ENCODE measurements at places on chromosomes 12 and 14.

GRCh38 chr12:108689314-108690190 is 41.8 kb downstream of the CORO1C start:
- DNase-seq = peak; percentile 84

GRCh38 chr12:99138393-99138792 is 493.3 kb downstream of the APAF1 start:
- DNase-seq = no peak

DNA sequence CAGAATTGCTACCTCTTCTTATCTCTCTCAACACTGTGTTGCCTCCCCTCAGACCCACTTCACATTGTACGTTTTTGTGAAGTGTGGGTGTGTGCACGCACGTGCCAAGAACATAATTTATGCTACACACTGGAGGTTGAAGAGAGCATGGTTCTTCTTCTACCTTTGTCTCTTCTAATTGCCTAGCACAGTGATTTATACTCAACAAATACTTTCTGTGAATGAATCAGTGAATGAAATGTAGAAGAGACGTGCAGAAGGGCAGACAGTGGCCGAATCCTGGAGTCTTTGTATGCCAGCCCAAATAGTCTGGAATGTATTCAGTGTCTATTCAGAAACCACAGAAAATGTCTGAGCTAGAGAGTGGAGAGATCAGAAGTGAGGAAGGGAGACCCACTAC is 4.6 kb upstream of the SAMD4A start:
- no peak for DNase-seq

DNA sequence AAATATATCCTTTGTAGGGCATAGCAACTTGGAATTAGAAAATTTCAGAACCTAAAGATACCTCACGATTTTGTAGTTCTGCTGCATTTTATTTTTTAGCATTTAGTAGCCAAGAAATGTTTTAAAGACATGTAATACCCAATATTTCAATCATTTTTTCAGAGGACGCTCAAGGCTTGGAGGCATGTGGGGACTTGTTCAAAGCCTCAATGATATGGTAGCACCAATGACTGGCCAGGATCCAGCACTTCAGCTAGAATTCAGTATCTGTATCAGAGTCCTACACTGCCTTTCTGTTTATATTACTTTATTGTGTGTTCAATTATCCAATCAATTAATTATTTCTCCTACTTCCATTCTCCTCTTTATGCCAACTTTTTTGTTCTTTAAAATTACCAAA is 154.8 kb upstream of the NEDD1 start:
- DNase-seq = no peak

DNA sequence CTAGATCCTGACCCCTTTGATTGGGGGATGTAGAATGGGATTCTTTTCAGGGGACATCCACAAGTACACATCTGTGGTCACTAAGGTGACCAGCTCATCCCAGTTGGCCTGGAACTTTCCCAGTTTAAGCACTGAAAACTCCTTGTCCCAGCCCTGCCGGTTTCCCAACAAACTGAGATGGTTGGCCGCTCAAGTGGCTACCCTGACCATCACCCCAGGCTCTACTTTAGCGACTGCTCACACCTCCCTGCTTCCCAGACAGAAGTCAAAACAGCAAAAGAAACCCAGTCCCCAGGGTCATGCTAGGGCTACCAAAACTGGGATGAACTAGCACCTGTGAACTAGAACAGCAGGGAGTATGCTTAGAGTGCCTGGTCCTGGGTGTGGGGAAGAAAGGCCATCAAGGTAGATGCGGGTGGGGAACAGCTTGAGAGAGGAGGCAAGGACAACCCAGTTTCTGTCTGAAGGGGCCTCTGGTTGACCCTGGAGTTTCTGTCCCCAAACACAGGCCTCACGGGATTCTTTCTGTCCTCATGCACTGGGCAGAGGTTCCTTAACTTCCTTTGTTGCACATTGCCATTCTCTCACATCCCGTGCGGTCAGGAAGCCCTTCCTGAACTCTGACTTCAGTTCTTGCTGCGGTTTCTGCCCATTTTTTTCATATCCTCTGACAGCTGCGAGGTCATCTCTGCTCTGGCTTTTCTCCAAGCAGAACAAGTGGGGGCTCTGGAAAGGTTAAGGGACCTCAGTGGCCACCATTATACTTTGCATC is 1.6 kb downstream of the LTB4R start:
- DNase-seq = peak; percentile 92

- no peak for DNase-seq
Measured at GRCh38 chr12:127024791-127025190, 1242.2 kb upstream of the TMEM132C start.

- no peak for DNase-seq
Measured at GRCh38 chr12:49971141-49971540, 1.6 kb upstream of the AQP6 start.

- DNase-seq = no peak
Measured at GRCh38 chr12:98737322-98737712, 92.2 kb downstream of the APAF1 start.

DNA sequence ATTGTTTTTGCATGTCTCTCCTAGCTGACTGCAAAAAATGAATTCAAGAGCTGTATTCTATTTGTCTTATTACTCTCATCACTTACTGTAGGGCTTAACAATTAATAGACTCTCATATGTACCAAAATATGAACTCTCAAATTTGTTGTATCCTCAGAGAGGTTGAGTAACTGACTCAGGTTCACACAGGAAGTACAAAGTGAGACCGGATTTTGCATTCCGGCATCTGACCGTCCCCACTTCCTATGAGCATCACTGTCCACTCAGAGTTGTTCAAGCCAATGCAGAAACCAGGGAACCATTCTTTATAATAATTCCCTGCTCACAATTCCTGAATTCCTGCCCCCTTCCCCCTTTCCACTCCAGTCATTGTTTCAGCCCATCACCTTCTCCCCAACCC is 113.3 kb upstream of the AMIGO2 start:
- no peak for DNase-seq

DNA sequence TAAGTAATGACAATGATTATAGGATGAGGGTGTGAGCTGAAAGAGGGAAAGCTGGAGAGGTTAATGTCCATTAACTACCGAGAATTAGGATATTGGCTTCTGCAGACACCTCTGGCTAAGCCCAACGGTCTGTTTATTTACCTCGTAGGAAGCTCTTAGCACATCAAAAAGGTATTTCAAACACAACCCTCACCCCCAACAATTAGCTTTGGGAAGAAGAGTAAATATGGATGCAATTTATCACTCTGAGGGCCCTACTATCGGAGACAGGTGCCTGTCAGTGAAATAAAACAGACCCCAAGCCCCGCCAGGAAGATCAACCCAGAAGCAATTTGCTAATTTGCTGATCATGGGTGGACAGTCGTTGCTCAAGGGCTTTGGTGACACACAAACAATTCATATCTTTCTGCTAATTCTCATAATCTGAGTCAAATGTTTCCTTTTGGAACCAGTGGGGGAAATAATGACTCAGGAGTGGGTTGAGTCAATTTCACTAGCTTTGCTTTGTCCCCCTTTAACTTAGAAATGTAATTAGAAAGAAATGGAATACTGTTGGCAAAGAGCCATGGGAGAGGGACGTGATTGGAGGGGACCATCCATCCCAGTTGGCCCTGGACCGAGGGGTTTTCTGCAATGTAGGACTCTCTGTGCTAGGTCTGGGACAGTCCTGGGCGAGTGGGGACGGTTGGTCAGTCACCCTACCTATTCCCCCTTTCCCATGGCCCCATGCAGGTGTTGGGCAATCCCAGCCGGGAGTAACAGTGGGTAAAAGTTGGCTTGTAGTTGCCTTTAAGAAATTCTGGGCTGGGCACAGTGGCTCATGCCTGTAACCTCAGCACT is 99.1 kb upstream of the MED13L start:
- DNase-seq = no peak

GRCh38 chr14:104157016-104157928 is 18.9 kb downstream of the KIF26A start:
- DNase-seq = no peak

DNA sequence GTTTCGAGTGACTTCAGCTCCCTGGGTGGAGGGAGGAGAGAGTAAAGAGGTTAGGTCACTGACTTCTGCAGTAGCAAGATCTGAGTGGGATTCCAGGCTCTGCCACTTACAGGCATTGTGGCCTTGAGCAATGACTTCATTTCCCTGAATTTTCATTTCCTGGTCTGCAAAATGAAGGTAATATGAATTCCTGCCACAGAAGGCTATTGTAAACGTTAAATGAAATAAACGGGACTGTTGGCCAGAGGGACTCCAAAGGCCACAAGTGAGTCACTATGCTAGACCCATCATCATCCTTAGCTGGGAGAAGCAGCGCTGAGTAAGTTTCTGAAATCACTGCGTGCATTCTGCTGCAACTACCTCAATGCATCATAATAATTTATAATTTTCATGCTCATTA is 807.8 kb downstream of the AACS start:
- DNase-seq = no peak

DNA sequence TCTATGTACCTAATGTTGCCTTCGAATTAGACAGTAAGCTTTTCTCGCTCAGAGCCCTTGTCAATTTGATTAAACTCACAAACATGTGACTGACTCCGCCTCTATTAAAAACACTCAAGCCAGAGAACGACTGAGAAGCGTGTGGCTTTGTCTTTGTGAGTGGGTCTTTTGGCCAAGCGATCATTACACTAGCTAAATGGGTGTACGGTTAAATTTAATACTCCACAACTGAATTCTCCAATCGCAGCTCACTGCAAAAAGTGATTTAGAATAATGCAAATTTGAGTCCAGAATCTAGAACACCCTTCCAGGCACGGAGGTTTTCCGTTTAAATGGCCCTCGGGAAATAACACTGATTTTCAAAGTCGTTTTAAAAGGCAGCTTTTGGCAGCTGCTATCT is 253.7 kb downstream of the EFCAB11 start:
- DNase-seq = no peak

DNA sequence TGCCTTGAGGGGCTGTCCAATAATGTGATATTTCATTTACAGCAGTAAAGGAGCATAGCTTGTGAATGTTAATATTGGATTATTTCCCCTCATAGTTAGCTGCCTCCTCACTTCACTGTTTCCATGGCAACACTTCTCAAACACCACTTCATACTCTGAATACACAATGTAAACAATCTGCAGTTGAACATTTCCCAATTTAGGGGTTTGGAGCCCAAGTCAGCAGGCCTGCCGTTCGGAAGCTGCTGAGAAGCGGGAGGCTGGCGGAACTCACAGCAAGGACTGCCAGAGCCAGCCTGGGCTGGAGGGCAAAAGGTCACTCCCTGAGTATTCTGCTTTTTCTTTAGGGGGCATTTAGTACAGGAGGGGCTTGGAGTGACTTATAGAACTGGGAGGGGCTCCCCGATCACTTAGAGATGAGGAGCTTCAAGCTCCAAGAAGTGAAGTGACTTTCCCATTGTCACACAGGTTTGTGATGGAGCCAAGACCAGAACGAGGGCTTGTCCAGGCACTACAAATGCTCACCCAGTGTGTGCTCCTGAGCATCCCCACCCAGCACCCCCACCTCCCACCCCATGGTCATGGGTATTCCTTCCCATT is 12.1 kb upstream of the SLC24A4 start:
- DNase-seq = no peak

DNA sequence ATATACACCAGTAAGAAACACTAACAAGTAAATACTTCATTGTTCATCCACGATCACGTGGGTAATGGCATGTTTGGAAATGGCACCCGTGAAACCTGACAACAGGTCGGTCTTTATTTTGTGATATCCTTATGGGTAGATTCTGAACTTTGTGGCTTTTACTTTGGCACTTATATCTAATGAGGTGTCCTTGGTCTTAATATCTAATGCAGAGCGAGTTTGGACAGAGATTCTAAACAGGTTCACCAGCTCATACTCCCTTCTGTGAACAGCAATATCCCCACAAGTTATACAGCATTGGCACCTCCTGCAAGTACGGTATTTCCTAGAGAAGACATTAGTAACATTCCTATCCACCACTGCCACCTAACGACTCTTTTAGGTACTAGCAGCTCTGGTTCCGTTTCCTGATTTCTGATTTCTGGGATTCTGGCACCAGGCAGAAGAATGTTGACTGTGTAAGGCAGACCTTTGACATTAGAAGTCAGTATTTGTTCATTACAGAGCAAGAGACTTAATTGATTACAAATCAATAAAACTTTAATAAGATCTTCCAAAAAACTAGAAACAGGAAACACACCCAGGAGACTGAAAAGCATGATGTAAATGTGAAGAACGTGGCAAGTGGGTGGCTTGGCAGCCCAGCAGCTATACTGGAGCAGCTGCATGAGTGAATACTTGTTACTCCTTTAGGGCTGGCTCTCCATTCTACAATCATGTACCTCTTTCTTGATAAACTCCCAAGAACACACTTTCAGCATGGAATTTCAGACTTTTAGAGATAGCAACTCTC is 2.5 kb downstream of the ANG start:
- peak; percentile 75 for DNase-seq

GRCh38 chr12:112368856-112369255 is 13.4 kb downstream of the HECTD4 start:
- no peak for DNase-seq

- no peak for DNase-seq
Measured at GRCh38 chr12:26546535-26547314, 286.3 kb downstream of the ITPR2 start.

DNA sequence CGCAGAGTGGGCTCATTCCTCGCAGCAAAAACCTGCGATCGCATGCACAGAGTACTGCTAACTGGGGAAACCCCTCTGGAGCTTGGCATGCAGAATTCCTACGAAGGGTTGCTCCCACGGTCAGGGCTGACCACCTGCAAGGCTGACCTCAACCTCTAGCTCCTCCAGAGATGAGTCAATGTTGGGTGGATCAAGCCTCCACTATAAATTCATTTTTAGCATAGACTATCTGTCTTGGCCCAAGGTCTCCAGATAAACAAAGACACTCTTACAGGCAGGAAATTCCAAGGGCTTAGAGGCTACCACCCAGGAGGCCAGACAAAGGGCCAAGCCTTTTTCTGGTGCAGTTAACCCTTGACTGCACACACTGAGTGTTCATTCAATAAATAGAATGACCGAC is 296.5 kb downstream of the TMEM132D start:
- DNase-seq = no peak

DNA sequence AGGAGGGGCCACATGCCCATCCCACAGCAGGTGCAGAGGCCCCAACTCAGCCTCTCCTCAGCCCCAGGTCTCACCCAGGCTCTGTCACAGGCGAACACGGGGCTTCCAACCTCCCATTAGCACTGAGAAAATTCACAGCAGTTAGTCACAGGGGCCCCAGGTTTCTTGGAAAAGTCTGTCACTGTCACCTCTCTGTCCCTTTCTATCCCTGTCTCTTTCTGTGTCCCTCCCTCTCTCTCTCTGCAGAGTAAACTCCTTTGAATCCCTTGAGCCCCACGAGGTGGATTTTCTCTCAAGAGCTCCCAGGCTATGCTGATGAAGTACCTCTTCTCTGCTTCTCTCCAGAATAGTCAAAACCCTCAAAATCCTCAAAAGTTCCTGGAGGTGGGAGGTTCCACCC is 14.0 kb upstream of the ENDOU start:
- DNase-seq = no peak

- DNase-seq = no peak
Measured at GRCh38 chr14:99359906-99360305, 87.9 kb upstream of the BCL11B start.

GRCh38 chr14:70082394-70082793 is 106.4 kb downstream of the SLC8A3 start:
- no peak for DNase-seq

- no peak for DNase-seq
Measured at GRCh38 chr12:127035011-127035879, 1231.7 kb upstream of the TMEM132C start.

Data from common myeloid progenitor, CD34-positive (primary cell).